Tibial artery (tissue), 4 donors: ENCODE measurements at places on chromosomes 11 and 22.
A peak's percentile ranks its signal among the peaks of the same experiment; 100 is the strongest.

- DNase-seq = no peak
These were observed 54.6 kb downstream of the PRCP start for GRCh38 chr11:82845356-82846353.

GRCh38 chr11:57340039-57340615 lies 2.0 kb downstream of the P2RX3 start:
- DNase-seq = no peak

- DNase-seq = no peak
These were observed 177.5 kb downstream of the FAM181B start for GRCh38 chr11:82556210-82556609.

DNA sequence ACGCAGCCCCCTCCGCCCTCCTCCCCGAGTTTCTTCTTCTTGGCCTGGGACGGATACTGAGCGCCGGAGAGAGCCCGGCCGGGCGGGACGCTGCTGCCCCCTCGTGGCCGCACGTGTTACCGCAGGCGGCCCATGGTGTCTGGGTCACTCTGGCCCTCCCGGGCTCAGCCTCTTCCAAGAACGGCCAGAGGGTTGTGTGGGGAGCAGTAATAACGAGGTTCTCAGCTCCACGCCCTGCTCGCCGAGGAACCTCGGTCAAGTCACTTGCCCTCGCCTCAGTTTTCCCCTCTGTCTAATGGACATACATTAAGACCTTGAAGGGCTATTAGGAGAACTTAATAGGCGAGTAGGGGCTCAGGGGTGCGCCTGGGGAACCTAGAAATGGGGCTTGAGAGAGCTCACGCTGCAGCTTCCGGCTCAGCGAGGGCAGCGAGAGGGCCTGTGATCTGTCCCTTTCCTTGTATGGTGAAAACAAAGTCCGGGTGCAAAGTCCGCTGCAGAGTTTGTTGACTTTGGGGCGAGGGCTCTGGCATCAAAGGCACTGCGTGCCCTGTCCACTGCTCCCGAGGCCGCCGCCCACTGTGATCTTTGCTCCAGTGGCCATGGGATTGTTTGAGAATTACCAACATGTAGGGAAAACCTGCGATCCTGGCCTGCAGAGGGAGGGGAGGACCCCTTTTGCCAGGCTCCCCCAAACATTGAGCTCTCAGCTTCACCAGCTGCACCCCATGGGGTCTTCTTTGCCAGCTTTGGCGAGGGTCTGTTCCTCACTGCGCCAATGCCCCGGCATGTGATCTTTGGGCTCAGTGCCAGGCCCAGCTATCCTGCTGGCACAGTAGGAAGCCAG lies 14.4 kb upstream of the LRP5 start:
- peak; percentile 51 for DNase-seq

DNA sequence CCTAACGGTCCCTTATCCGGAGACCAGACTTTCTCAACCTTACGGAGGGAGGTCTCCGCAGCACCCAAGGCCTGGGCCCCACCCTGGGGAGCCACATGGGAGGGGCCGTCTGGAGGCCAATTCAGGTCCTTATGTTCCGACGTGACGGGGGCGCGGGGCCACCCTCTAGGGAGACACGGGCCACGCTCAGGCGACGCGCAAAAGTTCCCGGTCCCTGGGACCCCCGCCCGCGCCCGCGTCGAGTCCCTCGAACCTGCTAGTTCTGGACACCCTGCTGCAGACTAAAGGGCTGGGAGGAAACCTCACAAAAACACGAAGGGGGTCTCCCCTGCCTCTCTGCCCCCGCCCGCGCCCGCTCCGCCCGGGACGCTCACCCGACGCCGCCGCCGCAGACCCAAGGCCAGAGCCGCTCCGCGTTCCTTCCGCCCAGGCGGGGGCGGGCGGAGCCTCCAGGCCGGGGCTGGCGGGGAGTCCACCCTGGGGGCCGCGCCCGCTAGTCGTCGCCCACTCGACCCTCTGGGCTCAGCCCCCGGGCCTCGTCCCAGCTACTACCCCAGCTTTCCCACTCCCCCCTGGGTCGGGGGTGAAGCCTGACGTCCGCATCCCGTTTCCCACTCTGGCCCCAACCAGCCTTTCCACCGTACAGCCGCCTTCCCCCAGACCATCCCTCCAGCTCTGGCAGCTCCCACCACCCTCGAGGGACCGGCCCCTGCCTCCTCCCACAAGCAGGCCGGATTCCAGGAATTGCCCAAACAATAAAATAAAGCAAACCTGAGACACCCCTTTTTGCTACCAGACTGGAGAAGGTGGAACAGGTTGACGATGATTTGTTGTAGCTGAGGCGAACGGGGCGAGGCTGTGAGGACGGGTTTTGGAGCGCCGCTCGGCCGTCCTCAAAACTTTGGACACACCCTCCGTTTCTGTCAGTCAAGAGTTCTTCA lies 2.7 kb downstream of the RNH1 start:
- no peak for DNase-seq

GRCh38 chr11:65353900-65354264 lies 669 bp upstream of the TIGD3 start:
- no peak for DNase-seq

GRCh38 chr22:39908136-39908535 lies 7.3 kb downstream of the GRAP2 start:
- no peak for DNase-seq

DNA sequence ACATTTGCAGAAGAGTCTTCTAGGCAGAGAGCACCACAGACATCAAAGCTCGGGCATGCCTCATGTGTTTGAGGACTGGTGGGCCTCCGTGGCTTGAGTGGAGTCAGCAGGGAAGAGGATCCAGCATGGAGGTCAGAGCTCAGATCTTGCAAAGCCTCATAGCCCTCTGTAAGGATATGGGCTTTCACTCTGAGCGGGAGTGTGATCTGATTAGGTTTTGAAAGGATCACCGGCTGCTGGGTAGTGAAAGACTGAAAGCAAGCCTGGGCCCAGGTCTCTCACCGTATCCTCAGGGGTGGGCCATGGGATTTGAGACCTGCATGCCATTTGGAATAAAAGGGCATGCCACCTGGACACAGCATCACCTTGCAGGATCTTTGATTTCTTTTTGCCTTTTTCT lies 112.7 kb downstream of the TEAD1 start:
- DNase-seq = no peak

- DNase-seq = no peak
These were observed 556.5 kb upstream of the LARGE1 start for GRCh38 chr22:34476762-34477161.

- no peak for DNase-seq
These were observed 19.9 kb downstream of the LARGE2 start for GRCh38 chr11:45942381-45942780.

GRCh38 chr11:31236143-31236542 lies 133.4 kb downstream of the DCDC1 start:
- no peak for DNase-seq

- DNase-seq = no peak
These were observed 4.4 kb downstream of the OR51V1 start for GRCh38 chr11:5196067-5196466.

- peak; percentile 87 for DNase-seq
These were observed 20.3 kb downstream of the CLPB start for GRCh38 chr11:72413914-72414628.
